GM04504 (cell line): ENCODE measurements at places on chromosomes 7 and 10.

GRCh38 chr10:80321183-80321582, 31.7 kb upstream of the MAT1A start:
- no peak for DNase-seq

GRCh38 chr10:87092861-87093631, 1.6 kb downstream of the GLUD1 start:
- DNase-seq: no peak

- no peak for DNase-seq
These were observed 6.9 kb upstream of the SHH start for GRCh38 chr7:155819186-155819585.

DNA sequence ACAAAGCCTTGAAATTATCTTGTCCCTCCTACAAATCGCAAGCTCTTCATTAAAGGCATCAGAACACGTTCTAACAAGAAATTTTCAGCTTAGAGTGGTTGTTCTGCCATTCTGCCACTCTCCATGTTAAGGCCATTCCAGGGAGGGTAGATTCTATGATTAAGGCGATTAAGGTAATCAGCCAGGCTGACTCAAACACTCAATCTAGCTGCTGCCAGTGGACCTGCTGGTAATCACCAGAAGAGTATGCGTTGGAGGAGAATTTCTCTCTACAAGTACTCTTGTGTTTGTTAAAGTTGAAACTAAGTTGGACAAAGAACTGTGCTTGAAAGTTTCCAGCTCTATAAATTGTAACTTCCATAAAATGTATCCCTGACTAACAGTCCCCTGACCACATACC, 149.2 kb upstream of the COL1A2 start:
- no peak for DNase-seq

- DNase-seq: peak; percentile 59
These were observed 45.4 kb downstream of the SLC13A1 start for GRCh38 chr7:123154231-123154860.

DNA sequence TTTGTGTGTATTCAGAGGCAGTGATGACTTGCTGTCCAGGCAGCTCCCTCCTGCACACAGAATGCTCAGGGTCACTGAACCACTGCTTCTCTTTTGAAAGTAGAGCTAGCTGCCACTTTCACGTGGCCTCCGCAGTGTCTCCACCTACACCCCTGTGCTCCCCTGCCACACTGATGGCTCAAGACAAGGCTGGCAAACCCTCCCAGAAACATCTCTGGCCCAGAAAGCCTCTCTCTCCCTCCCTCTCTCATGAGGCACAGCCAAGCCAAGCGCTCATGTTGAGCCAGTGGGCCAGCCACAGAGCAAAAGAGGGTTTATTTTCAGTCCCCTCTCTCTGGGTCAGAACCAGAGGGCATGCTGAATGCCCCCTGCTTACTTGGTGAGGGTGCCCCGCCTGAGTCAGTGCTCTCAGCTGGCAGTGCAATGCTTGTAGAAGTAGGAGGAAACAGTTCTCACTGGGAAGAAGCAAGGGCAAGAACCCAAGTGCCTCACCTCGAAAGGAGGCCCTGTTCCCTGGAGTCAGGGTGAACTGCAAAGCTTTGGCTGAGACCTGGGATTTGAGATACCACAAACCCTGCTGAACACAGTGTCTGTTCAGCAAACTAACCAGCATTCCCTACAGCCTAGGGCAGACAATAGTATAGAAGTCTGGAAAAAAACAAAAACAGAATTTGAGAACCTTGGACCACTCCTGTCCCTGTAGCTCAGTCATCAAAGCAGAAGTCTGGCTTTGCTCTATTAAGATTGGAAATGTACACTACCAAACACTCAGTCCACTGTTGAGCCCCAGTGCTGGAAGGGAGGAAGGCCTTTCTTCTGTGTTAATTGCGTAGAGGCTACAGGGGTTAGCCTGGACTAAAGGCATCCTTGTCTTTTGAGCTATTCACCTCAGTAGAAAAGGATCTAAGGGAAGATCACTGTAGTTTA, 15.8 kb downstream of the SCD start:
- no peak for DNase-seq

- no peak for DNase-seq
These were observed 219.1 kb downstream of the VTI1A start for GRCh38 chr10:112666094-112666493.

DNA sequence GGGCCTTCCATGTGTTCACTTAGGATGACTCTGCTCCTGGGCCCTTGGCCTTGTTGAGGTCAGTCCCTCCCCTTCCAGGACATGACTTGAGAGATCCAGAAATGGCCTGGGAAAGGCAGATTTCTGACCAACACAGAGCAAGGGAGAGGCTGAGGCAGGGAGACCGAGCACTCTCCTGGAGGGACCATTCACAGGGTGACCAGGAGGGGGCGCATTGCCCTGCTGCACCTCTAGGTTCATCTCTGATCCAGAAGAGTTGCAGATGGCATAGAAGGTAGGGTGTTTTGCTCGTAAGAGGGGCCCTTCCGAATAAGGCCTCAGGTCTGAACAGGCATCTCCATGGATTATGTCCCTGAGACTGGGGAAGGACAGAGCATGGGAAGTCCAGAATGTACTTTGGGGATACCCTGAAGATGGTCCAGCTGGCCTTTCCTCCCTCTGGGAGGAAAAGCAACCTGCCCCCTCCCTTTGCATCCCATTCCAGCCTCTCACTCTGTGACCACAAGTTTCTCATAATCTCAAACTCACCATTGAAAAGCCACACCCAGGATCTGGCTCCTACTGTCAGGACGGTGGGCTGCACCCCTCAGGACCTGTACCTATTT, 6.6 kb downstream of the DMBT1 start:
- DNase-seq: no peak

- no peak for DNase-seq
These were observed 177.6 kb upstream of the LRRTM3 start for GRCh38 chr10:66748217-66748616.

GRCh38 chr7:80403686-80404241, 108.1 kb downstream of the GNAT3 start:
- no peak for DNase-seq

DNA sequence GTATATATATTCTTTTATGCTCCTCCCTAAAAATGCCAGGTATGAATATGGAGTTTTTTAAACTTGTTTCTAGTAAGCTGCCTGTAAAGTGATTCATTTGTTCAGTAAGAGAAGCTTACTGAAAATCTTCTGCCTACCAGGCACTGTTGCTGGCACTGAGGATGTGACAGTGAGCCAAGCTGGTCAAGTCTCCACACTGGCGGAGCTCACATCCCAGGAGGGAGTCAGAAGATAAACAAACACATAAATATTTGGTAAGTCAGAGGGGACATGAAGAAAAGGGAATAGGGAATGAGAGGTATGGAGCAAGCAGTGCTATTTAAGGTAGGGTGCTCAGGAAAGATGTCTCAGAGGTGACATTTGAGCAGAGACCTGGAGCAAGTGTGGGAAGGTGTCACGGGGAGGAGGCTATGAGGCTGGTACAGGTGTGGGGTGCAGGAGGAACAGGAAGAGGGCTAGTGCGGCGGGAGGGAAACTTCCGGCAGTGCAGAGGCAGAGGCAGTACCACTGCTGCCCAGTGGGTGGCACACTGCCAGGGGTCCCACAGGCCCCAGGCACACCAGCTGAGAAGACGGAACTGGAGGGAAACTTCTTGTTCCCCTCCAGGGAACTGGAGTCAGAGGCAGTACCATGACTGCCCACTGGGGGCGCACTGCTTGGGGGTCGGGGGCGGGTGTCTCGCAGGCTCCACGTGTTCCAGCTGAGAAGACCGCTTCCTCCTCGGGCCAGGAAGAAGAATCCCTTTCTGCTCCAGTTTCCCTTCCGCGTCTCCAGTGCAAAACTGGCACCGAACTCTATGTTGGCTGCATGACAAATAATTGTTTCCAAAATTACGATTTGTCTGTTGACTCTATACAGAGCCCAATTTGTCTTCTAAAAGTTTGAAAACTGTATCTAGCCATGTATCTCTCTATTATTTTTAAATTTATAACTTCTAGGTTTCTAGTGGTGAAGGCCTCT, 161.0 kb downstream of the TEX36 start:
- no peak for DNase-seq

DNA sequence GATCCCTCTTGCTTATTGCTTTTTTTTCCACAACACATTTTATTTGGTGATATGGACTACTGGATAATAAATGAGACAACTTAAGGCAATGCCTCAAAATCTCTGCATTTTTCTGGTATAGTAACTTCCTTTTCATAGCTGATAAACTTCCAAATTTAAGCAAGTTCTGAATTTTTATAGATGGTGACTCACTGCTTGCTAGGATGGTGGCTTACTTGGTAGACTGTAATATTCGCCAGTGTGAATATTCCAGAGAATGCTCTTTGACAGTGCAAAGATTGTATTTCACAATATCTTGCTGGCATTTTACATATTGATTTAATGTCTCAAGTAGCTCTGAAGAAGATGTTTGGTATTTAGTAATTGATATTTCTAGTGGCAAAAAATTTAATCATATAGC, 472.4 kb downstream of the TFEC start:
- DNase-seq: peak; percentile 48

GRCh38 chr7:1438821-1439220, 20.4 kb downstream of the MICALL2 start:
- DNase-seq: no peak

GRCh38 chr7:126501617-126502016, 751.1 kb downstream of the GRM8 start:
- DNase-seq: no peak

GRCh38 chr10:119103903-119104653, at the start of gene DENND10:
TSS of gene DENND10 (plus strand) at chr10:119104113. CDS start at chr10:119104143, 30 bp downstream.
- DNase-seq: no peak

DNA sequence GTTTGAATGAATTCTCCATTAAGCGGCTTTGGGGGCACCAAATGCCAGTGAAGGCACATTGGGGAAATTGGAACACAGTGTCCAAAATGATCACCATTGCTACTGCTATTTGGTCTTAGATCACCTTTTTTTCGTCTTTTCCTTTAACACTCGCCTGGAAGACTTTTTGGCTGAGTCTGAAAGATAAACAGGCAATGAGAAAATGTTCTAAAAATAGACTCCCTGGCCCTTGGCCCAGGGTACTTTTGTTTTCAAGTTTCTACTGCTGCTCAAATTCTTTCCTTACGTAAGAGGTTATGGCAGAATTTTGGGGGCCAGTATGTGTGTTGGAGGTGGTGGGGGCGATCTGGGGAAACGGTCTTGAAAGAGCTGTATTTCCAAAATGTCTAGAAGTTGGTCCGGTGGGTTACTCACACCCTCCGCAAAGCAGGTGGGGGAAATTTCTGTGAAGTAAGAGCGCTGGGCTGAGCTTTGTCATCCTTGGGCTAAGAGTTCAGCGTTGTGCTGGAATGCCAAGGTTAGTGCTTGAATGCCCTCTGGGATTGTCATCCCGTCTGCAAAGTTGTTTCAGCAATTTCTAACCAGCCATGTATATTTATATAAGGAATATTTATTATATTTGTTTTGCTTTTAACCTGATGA, 1.3 kb upstream of the ITPRIP start:
- no peak for DNase-seq

DNA sequence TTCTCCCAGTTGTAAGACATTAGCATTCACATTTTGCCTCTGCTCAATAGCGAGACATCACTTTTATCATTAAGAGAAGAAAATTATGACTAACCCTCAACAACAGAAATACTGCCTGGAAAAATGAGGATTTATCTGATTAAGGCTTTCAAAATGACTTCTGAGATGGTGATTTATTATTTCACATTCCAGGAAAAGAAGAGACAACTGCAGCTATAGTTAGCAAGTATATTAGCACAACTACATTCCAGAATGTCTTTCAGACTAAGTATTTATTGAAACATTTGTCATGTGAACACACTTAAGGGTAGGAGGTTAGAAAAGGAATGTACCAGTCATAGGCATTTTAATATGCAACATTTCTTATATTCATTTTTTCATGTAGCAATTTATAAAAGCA, 162.0 kb downstream of the IQUB start:
- no peak for DNase-seq

DNA sequence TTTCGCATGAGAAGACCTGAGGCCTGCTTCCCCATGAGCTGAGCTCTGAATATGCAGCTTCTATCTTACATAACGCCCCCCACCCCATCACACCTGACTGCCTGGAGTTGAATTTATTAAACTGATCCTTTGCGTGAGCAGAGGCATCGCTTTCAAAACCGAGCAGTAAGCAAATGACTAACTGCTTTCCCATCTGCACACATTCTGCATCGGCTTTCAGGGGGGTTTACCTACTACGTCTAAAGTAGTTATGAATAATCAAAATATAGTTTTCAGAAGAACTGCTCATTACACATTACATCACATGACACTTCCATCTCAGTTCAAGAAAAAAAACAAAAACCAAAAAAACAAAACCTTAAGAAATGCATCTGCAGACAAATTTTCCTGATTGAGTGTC, 54.7 kb upstream of the EGR2 start:
- no peak for DNase-seq

- no peak for DNase-seq
These were observed 99.0 kb upstream of the PDE1C start for GRCh38 chr7:32169228-32169627.

DNA sequence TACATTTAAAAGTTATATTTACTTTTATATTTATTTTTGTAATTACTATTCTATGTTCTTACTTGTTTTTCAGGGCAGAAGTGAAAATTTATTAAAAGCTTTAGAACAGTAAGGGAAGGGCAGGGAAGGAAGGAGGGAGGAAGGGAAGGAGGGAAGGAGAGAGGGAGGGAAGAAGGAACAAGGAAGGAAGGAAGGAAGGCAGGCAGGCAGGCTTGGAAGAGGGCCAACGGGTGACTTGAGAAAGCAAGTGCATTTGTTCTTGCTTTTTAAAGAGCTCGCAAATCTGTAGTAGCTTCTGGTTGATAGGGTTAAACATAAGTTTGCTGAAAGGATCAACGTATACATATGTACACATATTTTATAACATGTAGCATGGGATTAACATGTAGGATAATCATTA, 725.3 kb upstream of the FZD8 start:
- DNase-seq: no peak

- DNase-seq: no peak
These were observed 253.5 kb downstream of the ABCA13 start for GRCh38 chr7:48424731-48425130.

DNA sequence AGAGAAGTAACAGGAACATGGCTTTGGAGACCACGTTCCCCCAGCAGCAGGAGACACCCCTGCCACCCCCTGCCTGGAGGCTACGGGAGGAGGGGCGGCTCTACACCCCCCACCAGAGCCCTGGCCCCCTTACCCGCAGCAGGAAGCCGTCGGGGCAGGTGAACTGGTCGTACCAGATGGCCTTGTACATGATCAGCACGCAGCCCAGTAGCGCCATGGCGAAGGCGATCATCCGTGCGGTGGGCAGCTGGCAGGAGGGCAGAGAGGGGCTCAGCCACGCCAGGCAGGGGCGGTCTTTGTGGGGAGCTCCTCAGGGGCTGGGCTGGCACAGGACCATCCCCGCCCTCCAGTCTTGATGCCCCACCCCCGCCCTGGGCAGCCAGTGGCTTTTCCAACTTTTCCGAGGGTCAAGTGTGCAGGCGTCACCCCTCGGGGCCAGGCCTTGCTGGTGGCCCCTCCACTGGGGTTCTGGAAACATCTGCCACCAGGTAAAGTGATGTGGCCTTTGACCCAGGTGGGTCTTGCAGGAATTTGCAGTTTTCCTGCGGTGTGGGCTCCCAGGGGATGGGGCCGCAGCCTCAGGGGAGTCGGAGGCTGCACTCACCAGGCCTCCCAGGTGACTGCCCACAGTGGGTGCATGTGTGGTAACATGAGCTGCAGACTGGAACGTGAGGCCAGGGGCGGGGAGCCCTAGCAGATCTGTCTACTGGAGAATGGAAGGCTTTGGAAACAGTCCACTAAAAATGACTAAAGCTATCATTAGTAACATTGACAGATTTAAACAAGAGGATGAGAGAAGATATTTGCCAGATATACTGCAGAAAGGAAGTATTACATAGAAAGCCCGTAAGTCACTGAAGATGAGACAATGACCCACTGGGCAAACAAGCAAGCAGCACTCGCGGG, 9.7 kb downstream of the CALY start:
- no peak for DNase-seq

- no peak for DNase-seq
These were observed 24.1 kb downstream of the CAMK2G start for GRCh38 chr10:73850211-73850610.
